Activated CD8-positive, alpha-beta memory T cell treated with anti-CD3 and anti-CD28 coated beads for 1 hour (primary cell): ENCODE measurements at places on chromosomes 3 and 15.

DNA sequence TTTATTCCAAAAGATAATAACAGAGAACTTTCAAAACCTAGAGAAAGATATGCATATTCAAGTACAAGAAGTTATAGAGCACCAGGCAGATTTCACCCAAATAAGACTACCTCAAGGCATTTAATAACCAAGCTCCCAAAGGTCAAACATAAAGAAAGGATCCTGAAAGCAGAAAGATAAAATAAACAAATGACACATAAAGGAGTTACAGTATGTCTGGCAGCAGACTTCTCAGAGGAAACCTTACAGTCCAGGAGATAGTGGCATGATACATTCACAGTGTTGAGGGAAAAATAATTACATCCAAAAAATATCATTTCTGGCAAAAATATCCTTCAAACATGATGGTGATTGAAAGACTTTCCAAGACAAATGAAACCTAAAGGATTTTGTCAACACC, 185.8 kb upstream of the POU1F1 start:
- no peak for DNase-seq

DNA sequence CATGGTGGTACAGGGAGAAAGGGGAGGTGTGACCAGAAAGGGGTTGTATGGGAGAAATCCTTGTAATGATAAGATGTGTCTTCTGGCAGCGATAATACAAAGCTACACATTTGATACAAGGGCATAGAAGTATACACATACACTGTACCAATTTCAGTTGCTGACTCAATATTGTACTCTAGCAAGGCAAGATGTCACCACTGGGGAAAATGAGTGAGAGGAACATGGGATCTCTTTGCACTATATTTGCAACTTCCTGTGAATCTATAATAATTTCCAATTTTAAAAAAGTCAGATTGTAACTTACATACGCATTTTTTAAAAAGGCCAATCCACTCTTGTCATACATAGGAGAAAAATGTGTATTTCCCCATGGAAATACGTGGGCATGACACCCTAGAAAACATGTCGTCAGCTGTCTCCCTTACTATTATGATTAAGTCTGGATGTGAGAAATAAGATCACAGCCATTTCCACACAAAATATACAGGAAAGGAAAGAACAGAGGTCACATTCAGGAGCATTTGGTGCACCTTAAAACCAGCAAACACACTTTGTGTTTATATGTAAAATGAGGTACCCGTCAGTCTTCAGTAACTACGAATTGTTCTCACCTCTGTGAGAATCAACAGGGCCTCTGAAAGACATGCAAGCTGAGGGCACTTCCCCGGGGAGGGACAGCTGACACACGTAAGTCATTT, 22.9 kb downstream of the PRR23E start:
- no peak for DNase-seq

GRCh38 chr15:62452026-62452425, 286.9 kb upstream of the C2CD4B start:
- no peak for DNase-seq

DNA sequence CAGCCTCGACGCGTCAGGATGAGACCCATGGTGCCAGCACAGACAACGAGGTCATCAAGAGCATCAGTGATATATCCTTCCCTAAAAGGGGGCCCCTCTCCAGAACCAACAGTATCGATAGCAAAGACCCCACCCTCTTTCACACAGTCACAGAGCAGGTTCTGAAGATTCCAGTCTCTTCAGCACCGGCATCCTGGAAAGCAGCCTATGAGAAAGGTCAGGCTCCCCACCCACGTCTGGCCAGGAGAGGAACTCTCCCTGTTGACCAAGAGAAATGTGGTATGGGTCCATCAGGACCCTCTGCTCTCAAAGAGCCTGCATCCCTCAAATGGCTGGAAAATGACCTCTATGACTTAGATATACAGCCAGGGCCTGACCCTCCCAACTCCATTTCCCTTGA, 11.6 kb downstream of the ANKRD34C start:
- DNase-seq: no peak

GRCh38 chr3:102353148-102353547, 81.7 kb upstream of the ZPLD1 start:
- DNase-seq: no peak

DNA sequence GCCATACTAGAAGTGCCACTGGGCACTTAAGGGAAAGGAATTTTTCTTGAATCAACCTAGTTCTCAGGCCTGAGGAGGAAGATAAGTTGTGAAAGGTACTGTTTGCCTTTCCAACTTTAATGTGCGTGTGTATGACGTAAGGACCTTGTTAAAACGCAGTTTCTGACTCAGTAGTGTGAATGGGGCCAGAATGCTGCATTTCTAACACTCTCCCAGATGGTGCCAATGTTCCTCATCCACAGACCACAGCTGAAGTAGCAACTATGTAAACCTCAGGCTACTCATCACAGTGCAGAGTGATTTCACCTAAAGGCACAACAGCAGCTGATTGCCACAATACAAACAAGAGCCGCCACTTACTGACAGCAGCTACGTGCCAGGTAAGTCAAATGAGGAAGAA, 103.6 kb downstream of the OTOL1 start:
- no peak for DNase-seq

GRCh38 chr3:129304146-129304961, 25.7 kb downstream of the HMCES start:
- no peak for DNase-seq

- DNase-seq: no peak
Measured at GRCh38 chr15:37595426-37595970, 338.9 kb upstream of the TMCO5A start.

- no peak for DNase-seq
Measured at GRCh38 chr3:167750272-167750971, 14.9 kb downstream of the SERPINI1 start.

- no peak for DNase-seq
Measured at GRCh38 chr3:129360171-129360611, 68.2 kb downstream of the EFCAB12 start.

DNA sequence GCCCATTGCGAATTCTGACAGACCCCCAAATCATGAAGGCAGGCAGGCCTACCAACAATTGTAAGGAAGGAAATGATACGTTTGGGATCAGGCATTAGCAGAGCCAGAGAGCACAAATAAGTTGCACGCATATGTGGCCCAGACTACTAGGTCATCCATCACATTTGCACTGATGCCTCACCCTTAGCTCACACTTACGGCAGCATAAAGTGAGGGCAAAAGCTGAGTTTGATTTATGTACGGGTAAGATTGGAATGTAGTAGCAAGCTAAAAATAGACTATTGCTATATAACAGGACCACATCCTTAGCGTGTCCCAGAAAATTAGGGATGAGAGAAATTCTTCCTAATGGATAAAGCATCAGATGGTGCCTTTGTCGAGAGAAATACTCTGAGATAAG, 58.6 kb downstream of the QTRT2 start:
- no peak for DNase-seq

DNA sequence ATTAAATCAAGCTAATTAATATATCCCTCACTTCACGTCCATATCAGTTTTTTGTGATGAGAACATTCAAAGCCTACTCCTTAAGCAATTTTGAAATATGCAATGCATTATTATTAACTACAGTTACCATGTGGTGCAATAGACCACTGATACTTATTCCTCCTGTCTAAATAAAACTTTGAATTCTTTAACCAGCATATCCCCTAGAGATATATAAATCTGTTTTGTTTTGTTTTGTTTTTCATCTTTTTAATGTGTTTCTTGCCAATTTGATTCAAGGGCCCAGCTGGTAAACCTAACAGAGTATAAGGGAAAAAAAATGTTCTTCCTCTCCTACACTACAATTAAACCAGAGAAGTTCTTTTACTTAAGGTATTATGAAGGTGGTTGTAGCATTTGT, 524.2 kb downstream of the NAALADL2 start:
- DNase-seq: no peak

DNA sequence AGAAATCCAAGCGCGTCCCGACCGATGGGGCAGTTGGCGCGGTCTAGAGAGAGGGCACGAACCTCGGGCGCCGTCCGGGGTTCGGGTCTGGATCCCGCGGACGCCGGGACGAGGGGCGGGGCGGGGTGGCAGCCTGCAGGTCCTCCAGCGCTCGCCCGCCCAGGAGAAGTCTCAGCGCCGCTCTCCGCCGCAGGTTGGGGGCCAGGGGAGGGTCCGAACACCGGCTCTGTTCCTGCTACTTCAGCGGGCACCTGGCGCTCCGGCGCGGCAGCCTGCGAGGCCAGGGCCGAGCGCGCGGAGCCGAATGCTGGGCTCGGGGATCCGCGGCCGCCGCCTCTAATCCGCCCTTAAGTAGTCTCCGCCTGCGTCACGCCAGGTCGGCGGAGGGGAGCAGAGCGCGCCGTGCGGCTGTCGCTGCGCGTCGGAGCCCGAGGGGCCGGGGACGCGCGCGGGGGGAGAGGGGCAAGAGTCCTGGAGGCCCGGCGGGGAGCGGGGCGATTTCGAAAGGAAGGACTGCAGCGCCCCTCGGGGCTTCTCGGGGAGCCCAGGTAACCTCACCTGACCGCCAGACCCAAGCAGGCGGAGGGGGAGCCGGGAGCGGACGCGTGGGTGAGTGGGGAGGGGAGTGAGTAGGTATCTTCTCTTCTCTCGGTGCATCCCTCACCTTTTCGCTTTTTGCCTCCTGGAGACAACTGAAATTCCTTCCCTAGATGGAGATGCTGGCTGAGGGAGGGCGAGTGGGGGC, at the start of gene GJD2:
TSS of gene GJD2 (minus strand) at position 325 of the 745 bp plus-strand sequence. CDS start 510 bp downstream, outside the sequence.
- no peak for DNase-seq

DNA sequence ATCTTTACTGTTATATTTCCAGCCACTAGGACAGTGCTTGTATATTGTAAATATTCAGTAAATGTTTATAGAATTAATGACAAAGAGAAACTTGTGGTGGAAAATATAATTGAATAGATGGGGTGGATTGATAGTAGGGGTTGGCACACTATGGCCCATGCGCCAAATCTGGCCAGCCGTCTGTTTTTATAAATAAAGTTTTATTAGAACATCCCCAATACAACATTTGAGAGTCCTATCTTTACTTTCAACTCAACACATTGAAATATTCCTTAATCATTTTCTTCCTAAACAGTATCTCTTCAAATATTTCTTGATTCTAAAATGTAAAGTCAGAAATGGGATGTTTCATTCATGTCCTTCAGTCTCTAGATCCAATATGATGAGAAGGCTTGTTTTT, 45.1 kb downstream of the VPS8 start:
- DNase-seq: no peak
